GM19239 (cell line): ENCODE measurements at places on chromosomes 6 and 20.

- no peak for DNase-seq
Observed at GRCh38 chr6:130152908-130153510, 69.7 kb downstream of the SAMD3 start.

GRCh38 chr6:37239526-37239925 is 18.0 kb upstream of the TBC1D22B start:
- no peak for DNase-seq

GRCh38 chr6:52475307-52475706 is 55.2 kb downstream of the EFHC1 start:
- no peak for DNase-seq

- no peak for DNase-seq
Observed at GRCh38 chr6:39333644-39334438, 11.3 kb upstream of the KCNK16 start.

DNA sequence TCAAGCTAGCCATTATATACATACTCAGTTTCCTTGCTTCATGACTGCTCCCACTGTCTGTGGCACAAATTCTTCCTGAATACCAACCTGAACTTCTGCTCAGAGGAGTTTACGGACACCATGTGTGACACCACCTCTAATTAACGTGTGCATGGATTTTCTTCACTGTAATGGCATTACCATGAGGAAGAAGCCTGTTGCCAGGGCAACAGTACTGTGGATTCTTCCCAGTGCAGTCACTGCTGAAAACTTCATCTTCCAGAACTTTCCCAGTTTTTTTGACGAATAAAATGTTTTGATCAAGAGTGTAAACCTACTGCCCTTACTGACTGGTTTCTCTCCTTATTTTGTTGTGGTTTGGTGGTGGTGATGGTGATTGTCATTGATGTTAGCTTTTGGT is 444.3 kb upstream of the NRSN1 start:
- no peak for DNase-seq

DNA sequence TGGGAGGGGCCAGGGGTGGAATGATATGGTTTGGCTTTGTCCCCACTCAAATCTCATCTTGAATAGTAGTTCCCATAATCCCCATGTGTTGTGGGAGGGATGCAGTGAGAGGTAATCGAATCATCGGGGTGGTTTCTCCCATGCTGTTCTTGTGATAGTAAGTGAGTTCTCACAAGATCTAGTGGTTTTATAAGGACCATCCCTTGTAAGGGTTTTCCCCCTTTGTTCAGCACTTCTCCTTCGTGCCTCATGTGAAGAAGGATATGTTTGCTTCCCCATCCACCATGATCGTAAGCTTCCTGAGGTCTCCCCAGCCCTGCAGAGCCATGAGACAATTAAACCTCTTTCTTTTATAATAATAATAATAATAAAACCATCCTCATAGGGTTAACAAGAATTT is 88.8 kb upstream of the PRND start:
- no peak for DNase-seq

DNA sequence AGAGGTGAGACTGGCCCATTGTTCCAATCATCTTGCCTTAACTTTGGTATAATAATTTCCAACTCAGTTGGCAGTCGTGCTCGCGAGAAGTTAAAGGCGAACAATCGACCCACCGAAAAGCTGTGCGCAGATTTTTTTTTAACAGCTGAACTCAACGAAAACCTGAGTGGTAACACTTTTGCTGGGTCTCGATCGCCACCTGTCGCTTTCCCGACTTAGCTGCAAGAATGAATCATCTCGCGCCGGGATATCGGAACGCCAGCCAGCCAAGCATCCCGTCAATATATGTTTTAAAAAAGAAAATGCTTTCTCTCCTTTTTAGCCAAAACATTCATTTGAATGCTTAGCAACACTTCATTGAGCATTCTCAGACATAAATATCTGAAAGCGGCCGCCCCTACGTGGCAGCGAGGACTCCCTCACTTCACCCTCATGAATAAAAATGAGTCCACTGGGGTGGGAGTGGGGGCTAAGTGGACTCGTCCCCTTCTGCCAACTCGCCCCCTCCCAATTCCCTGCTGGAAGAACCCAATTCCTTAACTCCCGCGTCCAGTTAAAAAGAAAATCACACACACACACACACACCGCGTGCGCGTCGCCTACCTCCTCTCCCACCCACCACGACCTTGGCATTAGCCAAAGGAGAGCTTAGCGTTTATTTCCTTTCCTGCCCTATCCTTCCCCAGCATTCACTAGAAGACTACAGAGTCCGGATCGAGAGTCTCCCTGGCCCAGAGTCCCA is 1.5 kb downstream of the COL12A1 start:
- no peak for DNase-seq

DNA sequence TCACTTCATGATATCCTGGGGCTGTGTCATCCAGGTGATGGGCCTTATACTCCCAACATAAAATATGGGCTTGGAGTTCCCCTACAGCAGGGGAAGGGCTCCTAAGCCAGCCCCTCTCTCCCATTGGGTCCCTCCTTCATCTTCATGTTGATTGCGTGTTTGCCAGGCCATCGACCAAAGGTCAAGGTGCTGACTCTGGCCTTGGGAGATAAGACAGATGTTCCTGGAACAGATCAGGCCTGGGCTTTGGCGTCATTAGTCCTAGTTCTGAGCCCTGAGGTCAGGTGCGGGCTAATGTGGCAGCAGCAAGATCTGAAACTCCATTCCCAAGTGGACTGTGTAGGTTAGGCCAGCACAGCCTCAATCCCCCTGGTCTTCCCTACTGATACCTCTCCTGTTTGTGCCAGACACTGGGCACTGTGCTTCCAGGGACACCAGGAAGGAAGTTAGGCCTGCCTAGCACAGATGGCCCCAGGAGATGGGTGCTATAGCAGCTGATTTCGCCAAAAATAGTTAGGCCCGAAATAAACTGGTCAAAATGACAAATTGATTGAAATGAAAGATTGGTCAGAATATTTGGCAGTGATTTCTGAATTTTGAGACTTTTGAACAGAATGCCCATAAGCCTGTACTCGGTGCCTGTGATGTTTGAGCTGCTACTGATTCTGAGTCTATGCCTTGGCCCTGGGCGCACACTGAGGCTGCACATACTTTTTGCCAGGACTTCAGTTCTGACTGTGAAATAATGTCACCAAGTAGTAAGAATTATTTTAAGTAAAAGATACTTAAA is 28.8 kb downstream of the EPB41L1 start:
- DNase-seq, result no peak

DNA sequence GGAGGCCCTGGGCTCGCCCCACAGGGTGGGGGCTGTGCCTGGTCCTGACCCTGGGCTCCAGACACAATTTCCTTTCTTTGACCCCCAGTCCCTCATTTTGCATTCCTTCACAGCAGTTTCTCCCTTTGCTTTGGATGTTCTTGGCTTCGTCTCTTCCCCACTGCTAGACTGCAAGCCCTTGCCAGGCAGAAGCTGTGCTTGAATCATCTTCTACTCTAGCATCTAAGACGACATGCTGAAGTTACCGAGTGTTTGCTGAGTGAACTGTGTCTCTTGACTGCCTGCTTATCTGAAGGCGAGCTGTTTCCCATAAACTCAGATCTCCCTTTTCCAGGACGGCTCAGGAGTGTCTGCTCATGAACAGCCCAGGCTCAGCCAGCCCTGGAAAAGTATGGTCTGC is 14.3 kb upstream of the SYNDIG1 start:
- DNase-seq, result no peak

- no peak for DNase-seq
Observed at GRCh38 chr6:108452711-108453195, 108.0 kb upstream of the FOXO3 start.

- no peak for DNase-seq
Observed at GRCh38 chr20:19756761-19757486, 1.1 kb upstream of the RIN2 start.
